Fibroblast of pulmonary artery (primary cell): ENCODE measurements at places on chromosomes 2 and 18.

DNA sequence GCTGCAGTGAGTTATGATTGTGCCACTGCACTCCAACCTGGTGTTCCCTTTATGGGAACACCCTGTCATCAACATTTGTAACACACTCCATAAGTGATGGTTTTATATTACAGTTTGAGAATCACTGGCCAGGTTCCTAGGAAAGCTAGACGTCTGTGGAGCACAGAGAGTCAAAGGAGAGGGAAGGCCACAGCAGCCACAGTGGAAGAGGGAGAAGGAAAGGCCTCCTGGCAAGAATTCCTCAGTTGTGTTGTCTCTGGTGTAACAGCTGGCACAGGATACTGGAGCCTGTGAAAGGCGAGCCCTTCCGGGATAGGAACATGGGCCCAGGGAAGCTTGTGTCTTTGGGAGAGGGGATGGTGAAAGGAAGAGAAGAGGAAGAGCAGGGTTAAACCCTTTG lies 360.5 kb upstream of the PIK3C3 start:
- DNase-seq = peak; percentile 10

DNA sequence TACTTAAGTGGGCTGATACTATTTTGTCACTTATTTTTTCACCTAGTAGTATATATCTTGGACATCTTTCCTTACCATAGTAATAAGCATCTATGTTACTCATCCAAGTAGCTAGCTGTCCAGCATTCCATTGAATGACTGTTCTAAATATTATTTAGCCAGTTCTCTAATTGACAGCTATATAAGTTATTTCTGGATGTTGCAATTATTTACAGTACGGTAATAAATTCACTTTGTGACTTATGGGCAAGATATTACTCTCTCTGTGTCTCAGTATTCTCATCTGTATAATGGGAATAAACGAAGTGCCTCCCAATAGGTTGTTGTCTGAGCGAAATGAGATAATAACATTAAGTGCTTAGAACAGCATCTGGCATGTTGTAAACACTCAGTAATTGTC lies 46.6 kb upstream of the AGAP1 start:
- no peak for DNase-seq

GRCh38 chr2:12155303-12156051 lies 409.0 kb downstream of the LPIN1 start:
- peak; percentile 92 for DNase-seq

- DNase-seq = peak; percentile 35
Measured at GRCh38 chr2:57981083-57981768, 65.4 kb upstream of the VRK2 start.

- DNase-seq = peak; percentile 67
Measured at GRCh38 chr2:109582928-109583895, 30.6 kb downstream of the SEPTIN10 start.

GRCh38 chr2:190469771-190470170 lies 61.6 kb downstream of the MFSD6 start:
- DNase-seq = peak; percentile 96

DNA sequence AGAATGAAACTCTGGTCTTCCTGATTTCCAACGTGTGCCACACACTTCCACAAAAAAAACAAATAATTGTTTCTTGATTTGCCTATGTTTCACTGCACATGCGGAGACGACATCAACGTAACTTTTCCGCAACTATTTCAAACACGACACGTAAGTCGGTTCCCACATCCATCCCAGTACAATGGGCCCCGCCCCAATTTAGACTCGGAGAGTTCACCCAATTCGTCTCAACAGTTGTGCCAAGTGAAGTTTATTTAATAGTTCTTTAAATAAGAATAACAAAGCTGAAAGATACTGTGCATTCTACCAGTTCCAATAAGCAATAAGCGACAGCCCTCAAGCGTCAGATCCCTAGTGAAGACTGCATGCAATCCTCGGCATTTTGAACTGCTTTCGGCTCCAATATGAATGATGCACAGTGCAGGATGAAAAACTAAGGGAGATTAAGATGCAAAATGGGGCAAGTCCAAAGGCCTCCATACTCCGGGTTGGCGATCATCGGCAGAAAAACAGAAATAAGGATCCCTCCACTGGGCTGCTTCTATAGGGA lies 664 bp downstream of the CCT4 start:
- peak; percentile 53 for DNase-seq

DNA sequence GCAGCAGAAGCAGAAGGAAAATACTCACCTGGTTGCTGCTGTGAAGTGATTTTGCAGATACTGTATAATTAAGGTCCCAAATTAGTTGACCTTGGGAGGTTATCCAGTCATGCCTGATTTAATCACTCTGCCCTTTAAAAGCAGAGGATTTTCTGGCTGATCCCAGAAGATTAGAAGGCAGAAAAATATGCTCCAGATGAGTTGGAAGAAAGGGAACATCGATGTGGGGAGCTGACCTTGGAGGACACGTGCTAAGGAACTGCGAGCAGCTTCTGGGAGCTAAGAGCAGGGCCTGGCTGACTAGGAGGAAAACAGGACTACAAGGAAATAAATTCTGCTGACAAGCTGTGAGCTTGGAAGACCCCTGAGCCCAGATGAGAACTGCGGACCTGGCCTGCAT lies 13.3 kb upstream of the DYM start:
- no peak for DNase-seq

- no peak for DNase-seq
Measured at GRCh38 chr2:144693179-144693578, 173.3 kb upstream of the ZEB2 start.

DNA sequence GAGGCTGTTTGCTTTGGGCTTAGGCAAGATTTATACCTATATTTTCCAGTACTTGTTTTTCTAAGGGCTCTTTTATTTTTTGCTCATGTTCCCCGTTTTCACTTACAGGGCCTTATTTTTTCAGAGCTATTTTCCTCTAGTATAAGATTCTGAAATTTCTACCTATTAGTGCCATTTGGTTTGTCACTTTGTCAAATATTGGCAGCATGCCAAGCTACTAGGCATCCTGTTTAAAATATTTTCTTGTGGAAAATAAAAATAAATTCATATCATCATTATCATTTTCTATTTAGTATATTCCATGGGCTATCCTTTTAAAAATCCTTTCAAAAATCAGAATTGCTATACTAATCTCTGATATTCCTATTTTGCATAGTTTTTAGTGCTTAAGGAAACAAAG lies 64.8 kb upstream of the CHST9 start:
- DNase-seq = no peak

GRCh38 chr2:99891428-99891780 lies 251.0 kb downstream of the AFF3 start:
- no peak for DNase-seq
